MV-4-11 (cell line): ENCODE measurements at places on chromosomes 2 and 18.

GRCh38 chr2:7992612-7993602 lies 688.9 kb upstream of the ID2 start:
- peak; percentile 39 for DNase-seq

DNA sequence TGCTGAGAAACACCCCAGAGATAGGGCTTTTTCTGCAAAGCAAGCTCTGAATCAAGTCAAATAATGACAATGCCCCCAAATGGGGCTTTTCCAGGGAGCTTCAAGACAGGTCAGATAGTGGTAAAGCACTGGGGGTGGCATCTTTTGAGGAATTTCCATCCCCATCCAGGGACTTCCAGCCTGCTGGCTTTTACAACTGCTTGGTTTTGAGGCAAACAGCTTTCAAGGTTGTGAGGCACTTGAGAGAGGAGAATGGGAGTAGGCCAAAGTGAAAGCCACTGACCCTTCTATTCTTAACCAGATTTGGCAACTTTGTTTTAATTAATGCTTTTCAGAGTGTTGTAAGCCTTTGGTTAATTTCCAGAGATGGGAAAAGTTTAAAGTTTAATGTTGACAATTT lies 762.0 kb upstream of the POU3F3 start:
- no peak for DNase-seq

- DNase-seq, result no peak
Measured at GRCh38 chr2:24919506-24920097, 435 bp downstream of the ADCY3 start.

DNA sequence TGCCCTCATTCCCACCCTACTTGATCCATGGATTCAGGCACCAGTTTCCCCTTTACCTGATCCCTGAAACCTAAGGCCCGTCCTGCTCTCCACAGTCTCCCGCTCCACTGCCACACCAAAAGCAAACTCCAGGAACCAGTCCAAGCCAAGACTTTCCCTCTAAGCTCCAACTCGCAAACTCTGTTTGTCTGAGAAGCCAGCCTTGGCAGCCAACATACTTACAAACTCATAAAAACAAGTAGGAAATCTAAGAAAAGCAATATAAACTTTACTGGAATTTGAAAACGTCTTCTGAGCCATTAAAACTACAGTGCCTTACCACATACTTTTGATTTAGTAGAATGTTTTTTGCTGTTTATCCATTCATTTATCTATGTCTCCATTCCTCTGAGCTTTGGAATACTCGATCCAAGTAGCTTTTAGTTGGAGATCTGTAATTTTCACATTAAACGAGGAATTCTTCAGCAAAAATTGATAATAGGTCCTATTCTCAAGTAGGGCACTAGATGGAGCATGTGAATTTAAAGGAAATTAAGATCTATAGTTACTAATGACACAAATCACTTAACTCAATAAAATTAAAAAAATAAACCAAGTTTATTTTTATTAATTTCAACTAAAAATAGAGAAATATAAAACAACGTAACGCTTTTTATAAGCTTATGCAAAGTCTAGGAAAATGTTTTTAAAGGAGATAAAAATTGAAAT lies 199.7 kb downstream of the MYO3B start:
- no peak for DNase-seq

DNA sequence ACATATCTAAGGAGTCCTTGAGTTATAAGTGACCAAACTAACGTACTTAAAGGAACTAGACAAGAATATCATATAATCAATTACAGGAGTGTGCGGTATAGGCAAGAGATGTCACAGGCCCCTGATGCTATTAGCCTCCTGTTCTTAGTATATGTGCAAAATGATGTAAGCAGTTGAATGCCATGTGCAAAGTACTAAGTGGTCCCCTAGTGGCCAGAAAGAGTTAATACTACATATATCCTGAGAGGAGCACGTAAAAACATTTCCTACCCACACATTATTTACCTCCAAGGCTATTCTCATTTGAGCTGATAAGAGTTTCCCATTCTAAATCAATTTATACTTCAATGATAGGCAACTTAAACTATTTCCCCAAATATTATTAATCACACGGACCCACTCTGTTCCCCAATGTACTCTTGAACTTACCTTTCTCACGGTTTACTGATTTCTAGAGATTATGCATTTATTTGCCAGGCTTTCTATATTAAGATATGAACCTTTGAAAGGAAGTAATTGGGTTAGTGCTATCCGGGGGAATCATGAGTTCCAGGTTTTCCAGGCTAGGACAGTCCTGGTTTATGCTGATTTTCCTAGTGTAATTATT lies 158.0 kb upstream of the KLHL14 start:
- peak; percentile 60 for DNase-seq

- no peak for DNase-seq
Measured at GRCh38 chr2:44778221-44778654, 163.3 kb upstream of the SIX3 start.

DNA sequence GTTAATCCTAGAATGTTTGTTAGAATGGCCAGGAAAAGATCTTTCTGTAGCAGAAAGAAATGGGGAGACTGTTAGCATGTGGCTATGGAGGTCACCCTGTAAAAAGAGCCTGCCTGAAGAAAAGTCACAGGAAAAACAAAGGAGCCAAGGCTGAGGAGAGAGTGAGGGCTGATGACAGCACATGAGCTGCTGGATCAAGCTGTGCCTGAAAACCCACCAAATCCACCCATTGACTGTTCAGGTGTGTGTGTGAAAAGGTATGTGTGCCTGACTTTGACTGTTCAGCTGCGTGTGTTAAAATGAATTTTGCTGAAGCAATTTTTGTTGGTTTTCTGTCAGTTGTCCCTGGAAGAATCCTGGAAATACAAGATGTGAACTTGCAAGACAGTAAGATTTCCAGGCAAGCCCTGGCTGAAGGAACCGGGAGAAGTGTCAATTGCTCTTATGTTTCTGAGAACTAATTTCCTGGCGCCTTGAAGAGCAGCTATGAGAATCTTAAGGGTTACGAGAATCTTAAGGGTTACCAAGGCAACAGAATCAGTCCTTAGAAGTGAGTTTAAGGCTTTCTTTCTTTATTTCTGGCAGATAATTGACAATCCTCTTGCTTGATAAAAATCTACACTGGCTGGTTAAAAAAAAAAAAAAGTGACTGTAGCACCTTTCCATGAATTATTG lies 73.0 kb upstream of the LGALSL start:
- no peak for DNase-seq

DNA sequence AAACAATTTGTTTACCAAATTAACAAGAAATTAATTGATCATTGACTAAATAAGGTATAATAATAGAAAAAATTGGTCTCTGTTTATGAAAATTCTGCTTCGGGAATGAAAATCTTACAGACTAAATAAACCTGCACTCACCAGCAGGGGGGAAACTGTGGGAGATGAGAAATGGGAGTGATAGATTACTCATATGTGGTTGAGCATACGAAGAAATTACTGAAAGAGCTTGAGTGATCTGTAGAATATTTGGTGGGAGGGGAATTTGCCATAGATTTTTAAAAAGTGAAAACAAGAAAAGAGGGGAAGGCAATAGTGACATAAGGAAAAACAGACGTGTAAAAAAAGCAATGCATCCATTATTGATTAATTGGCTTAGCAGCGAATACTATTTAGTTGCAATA lies 2.2 kb downstream of the HMSD start:
- peak; percentile 24 for DNase-seq

DNA sequence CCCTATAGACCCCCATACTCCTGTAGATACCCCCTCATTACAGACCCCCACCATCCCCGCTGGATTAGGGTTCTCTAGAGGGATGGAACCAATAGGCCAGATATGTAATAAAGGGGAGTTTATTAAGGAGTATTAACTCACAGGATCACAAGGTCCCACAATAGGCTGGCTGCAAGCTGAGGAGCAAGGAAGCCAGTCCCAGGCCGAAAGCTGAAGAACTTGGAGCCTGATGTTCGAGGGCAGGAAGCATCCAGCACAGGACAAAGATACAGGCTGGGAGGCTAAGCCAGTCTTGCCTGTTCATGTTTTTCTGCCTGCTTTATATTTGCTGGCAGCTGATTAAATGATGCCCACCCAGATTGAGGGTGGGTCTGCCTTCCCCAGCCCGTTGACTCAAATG lies 106.6 kb downstream of the AGAP1 start:
- DNase-seq, result no peak

DNA sequence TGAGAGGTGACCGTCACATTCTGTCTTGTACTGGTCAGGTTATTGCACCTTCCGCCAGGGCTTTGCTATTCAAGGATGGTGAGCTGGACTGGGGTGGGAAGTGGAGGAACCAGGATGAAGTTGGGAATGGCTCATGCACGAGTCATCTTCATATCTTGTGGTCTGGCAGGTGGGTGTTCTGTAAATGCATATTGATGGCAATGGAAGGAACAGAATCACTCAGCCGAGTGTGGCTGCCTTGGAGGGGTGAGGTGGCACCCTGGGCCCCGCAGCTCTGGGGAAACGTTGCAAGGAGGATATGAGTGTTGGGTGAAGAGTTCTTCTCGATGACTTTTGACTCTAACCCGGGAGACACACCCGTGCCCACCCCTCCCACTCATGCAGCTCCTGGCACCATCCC lies 1.2 kb downstream of the NEU2 start:
- no peak for DNase-seq

DNA sequence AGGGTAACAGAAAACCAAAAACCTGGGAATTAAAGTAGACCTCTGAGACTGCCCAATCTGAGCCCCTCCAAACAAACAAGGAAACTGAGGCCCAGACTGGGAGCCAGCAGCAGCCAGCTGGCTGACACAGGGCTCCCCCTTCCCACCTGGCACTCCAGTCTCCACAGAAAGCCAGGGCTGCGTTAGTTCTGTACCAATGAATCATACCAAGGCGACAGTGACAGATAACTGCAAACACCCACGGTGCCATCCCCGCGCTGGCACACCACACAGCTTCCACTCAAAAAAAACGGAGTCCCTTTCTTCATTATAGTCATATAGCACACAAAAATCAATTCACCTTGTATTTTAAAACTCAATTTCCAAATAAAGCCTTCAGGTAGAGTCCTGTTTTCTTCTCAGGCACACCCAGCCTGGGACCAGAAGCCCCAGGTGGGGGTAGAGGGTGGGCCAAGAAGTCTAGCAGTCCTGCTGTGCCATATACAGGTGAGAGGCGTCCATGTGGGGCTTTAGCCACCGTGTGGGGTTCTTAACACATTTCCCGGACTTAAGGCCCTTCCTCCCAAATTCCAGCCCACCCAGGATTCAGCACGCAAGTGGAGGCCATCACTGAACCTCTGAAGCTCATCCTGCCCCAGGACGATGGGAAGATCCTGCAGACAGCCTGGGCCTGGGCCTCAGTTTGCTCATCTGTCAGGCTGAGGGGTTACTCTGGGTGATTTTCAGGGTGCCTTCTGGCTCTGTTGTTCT lies 1.2 kb downstream of the PER2 start:
- no peak for DNase-seq

- no peak for DNase-seq
Measured at GRCh38 chr2:18690342-18690741, 101.0 kb upstream of the NT5C1B start.

DNA sequence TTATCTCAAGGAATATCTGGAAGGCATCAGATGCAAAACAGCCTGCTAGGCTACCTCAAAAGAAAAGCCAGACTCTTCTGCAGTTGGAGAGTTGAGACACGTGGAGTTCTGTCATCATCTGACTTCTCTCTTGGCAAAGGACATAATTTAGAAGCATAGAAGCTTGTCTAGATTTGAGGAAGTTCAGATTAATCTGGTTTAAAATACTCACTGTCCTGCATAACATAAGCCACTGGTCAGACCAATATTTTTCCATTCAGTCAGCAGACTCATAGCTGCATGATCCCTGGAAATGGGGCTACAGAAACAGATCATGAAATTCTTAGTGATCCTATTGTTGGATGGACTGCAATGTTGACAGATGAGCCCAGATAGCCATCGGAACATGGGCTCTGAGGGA lies 349.0 kb downstream of the TXNL1 start:
- peak; percentile 90 for DNase-seq

DNA sequence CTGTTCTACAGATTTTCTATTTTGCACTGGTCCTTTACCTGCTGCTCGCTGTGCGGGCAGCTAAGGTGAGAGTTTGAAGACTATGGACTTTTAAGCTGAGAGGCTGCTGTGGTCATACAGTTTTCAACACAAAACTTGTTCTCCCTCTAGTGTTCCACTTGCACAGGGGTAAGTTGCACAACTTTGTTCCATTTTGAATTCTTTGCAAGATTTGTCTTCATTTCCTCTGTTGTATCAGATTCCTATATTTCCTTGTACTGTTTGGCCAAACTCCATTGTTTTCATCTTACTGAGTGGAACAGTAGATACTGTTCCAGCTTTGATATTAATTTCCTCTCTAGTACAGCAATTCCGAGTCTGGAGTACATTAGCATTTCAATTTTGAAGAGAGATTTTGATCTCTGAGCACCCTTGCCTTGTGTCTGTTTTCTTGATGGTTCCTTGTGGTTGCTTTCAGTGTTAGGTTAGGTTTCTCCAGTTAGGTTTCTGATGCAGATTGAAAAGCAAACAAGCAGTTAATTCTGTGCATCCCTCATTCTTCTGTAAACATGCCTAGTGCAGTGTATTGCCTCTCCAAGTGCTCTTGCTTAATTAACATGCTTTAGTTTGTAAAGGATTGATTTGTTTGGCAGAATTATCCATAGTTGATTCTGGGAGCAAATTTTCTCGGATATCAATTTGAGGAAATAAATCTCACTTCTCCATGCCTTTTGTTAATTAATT lies 188.8 kb downstream of the PTPRM start:
- DNase-seq, result no peak

GRCh38 chr2:151805961-151806360 lies 22.3 kb downstream of the ARL5A start:
- DNase-seq, result peak; percentile 12

DNA sequence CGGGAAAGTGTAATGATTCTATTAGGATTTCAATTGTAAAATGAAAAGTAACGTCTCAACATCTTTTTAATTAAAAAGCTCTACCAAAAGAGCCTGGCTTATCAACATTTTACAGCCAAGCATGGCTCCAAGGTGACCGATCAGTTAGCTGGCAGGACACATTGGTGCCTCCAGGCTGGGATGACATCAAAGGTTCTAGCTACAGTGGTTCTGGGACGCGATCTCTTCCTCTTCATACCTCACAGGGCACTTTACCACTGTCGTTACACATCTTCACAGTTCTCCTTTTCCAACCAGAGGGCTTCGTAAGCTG lies 693 bp downstream of the ORC2 start:
- no peak for DNase-seq

DNA sequence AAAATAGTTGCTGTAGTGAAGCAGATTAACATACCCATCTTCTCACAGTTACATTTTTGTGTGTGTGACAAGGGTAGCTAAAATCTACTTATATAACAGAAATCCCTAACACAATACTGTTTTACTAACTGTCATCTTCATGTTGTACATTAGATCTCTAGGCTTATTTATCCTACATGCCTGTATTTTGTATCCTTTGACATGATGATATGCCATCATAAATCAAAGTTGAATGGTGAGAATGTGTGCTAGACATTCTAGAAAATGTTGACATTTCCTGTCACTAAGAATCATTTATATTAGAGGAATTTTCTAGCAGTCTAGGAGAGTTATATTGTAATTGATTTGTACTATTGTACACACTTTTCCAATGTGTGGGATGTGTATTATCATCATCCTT lies 21.5 kb upstream of the CALCRL start:
- DNase-seq, result no peak
